ENCODE measurements at places on chromosomes 3 and 15. TPM values are rescaled to one million over a fixed set of nuclear protein-coding genes. Genes with fewer than 3 reads are reported as not detected.

The CGNL1 gene
- total RNA-seq = 0.70 TPM

The ECE2 gene
- total RNA-seq = not detected

The HTR3E gene
- total RNA-seq = not detected

The NBEAL2 gene
- total RNA-seq = 84.0 TPM

The SERPINI2 gene
- total RNA-seq = not detected

The ACAD9 gene
- 22.9 TPM for total RNA-seq
